ENCODE measurements at places on chromosomes 5 and 9.
A peak's percentile ranks its signal among the peaks of the same experiment; 100 is the strongest.

DNA sequence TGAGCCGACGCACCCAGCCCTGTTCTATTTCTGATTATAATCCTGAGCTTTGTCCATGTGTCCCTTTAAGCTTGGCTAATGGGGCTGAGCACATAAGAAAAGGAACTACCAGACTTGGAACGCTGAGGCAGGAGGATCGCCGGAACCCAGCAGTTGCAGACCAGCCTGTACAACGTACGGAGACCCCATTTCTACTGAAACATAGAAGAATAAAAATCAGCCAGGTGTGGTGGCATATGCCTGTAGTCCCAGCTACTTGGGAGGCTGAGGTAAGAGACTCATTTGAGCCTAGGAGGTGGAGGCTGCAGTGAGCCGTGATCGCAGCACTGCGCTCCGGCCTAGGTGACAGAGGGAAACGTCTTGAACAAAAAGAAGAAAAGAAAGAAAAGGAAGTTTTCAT, 22.3 kb downstream of the TRIM7 start:
- no peak for DNase-seq

- no peak for DNase-seq
Measured at GRCh38 chr9:7011395-7012067, 253.8 kb downstream of the KDM4C start.

DNA sequence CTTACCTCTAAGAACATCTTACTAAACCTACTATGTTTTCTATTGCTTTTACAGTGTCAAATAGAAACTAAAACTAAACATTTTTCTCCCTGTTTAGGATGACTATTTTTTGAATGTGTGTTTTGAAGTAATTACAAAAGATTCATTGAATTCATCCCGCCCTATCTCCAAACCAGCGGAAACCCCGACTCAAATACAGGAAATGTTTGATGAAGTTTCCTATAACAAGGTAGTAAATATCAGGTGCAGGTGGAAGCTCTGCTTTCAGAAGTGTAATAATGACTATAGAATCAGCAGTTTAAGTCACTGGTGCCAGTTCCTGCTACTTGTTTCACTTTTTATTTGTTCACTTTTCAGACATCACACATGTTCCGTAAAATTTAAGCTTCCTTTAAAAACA, 20.0 kb downstream of the ERAP2 start:
- no peak for DNase-seq

DNA sequence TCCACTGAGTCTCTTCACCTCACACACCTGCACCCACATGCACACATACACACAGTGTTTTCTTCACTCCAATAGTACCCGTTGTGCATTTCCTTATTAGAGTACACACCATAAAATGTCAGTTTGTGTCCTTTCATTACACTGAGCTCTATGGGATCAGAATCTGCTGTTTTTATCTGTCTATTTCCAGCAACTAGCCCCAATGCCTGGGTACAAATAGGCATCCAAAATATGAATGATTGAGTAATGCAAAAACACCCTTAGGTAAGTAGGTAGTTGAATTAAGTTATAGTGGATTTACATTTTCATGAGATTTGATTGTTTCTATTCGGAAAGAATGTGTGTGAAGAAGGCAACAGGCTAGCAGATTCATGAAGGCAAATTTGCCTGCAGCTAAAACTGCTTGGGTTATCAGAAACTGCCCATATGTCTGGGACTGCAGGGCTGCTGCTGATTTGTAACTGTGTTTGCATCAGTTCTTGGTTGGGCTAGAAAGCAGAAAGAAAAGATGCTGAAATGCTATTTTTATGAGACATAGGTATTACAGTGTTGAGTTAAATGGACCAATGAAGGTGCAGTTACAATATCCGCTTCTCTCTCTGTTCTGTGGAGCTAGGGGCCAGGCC, 26.9 kb downstream of the PPP3R2 start:
- no peak for DNase-seq

- no peak for DNase-seq
Measured at GRCh38 chr5:147552897-147553296, 43.0 kb upstream of the DPYSL3 start.

- no peak for DNase-seq
Measured at GRCh38 chr9:22682536-22682935, 235.9 kb downstream of the DMRTA1 start.

DNA sequence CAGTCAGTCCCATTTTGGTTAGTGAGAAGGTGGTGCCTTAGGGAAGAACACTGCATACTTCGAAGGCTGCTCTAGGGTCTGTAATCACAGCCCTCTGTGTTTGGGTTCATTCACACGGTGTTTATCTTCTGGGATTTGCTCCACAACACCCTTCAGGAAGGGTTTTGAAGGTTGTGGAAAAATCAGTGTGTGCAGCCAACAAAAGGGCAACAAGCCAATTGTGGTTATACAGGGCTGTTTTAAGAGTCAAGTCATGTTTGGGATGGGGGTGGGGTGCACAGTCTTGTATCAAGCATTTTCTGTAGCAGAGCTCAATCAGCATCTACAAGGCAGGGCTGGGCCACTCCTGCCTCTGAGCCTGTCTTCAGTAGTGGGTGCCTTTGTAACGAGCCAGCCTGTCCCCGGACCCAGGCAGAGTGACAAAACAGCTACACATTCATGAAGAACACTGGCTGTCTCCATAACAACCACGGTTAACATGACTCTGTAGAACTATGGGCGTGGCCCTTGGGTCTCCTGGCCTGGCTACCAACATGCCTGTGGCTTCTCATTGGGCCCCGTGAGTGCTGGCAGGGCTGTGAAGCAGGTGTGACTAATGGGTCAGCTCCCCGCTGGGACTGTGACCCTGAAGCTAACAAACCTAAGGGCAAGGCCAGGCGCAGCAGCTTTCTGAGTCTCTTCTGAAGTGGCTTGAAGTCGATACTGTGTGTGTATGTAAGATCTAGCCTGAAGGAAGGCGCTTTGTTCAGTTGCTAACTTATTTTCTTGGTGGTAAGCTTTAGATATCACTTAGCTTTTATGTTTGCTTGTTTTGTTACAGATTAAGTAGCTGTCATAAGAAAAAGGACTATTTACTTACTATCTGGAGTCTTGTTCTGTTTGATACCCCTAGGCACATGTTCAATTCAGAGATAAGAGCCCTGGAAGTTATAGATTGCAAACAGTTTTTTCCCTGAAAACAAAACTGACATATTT, 27.9 kb upstream of the GOLM1 start:
- DNase-seq, result peak; percentile 31

DNA sequence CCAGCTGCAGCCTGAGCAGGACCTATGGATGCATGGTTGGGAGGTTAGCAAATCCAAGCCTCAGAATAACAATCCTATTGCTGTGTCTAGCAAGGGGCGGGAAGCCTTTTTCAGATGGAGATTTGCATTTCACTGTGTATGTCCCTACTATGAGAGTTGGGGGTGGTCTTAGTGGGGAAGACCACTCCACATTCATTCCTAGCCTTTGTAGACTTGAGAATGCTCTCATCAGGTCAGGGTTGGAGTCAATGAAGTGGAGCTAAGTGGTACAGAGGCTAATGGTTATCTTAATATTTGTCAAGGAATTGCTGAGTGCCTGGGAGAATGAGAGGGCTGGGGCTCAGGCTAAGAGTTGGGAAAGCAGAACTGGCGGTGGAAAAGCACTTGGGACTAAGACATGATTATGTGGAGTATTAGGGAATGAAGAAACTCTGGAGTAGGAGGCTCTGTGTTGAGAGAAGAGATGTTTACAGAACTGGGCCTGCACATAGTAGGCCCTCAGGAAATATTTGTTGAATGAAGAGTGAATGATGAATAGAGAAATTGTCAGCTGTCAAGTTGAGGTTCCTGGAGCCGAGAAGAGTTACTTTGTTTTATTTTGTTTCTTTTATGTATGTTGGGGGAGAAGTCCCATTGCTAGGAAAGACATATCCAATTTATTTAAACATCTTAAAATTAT, 175.5 kb upstream of the SPRY4 start:
- no peak for DNase-seq

GRCh38 chr5:1008451-1009358, at the start of gene NKD2:
NKD2 (plus strand) TSS chr5:1008802; CDS start chr5:1009058, 256 bp downstream.
- no peak for DNase-seq

DNA sequence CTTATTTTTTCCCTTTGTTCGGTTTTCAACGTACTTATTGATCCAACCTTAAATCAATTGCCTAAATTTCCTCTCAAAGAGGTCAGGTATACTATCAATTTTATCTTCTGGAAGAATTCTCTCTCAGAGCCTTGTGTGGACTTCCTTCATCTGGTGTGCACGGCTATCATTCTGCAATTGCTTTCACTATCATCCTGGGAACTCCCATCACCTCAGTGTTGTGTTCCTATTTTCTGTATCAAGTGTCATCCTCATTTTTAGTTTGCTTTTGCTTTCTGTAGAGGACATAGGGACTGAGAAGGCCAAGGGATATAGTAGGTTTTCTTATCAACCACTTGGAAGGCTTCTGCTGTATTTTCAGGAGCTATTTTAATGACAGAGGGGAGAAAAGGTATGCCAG, 11.3 kb downstream of the STOM start:
- no peak for DNase-seq

- no peak for DNase-seq
Measured at GRCh38 chr5:56247592-56247991, 14.5 kb upstream of the ANKRD55 start.

DNA sequence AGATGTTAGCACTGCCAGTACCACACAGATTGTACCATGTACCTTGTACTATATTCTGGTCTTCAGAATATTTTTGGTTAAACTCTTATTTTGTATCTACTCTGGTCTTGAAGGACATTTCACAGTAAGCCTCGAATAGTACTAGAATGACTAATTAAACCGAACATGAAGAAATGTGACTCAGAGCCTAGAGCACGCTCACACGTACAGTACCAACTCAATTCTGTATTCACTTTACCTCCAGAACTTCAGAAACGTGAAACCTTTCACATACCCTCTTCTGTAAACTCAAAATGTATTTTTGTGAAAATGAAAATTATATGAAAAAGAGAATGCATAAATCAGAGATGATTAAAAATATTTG, 112.8 kb downstream of the MVB12B start:
- peak; percentile 26 for DNase-seq

DNA sequence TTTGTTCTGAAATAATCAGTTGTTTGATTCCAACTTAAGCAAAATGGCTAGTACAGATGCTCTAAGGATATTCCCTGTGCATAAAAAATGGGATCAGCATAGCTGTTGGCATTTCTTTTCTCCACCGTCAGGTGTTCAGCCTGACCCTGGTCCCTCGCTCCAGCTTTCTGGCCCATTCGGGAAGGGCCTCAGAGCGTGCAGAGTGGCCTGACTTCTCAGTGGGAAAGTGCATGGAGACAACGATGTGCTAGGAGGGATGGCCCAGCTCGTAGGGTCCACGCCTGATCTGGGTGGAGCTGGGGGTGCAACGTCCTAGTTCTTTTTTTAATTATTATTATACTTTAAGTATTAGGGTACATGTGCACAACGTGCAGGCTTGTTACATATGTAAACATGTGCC, 319.1 kb upstream of the IRX4 start:
- DNase-seq, result no peak

DNA sequence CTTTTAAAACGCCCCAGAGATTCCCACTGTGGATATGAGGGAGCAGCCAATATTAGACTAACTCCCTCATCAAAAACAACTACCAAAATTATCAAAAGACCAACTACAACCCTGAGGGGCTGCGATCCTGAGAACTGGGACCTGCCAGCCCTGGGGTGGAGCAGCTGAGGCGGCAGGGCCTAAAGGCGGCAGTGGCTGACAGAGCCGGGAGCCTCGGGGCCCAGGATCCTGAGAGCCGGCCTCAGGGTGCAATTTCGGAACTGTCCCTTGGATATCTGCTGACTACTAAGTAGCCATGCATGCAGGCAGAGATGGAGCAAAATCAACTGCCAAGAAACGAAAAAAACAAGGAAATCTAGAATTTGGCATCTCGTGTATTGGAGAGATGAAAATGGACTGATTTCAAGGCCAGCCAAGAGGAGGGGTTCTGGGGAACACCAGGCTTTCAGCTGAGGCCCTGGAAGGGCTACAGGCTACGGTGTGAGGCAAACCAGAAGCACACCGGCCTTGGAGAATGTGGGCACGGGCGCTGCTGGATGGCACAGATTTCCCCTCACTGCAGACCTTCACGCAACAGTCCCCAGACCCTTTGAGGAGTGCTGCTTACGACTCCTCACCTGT, 63.6 kb upstream of the UBAC1 start:
- DNase-seq, result no peak

DNA sequence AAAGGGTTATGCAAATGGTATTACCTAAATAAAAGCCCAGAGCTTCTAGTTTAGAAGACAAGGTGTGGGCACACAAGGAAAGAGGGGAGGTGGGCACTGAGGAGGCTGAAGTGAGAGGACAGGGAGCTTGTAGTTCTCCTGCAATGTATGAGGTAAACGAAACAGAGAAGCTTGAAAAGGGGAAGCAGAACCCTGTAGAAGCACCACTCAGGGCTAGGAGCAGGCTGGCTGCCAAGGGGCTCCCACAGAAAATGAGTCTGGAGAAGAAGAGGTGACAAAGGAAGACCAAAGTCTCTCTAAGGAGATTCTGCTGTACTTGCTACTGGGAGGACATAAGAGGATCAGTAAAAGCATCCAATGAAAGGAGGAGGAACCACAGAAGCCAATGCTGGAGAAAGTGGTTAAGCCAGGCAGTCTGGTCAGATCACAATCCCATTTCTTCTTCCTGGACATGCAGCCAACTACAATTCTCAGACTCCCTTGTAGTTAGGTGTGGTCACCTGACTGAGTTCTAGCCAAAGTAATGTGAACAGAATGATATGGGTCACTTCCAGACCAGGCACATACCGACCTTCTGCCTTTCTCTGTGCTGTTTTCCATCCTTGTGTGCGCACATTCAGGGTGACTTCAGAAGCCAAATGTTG, 174.5 kb upstream of the MAP3K1 start:
- DNase-seq, result no peak

DNA sequence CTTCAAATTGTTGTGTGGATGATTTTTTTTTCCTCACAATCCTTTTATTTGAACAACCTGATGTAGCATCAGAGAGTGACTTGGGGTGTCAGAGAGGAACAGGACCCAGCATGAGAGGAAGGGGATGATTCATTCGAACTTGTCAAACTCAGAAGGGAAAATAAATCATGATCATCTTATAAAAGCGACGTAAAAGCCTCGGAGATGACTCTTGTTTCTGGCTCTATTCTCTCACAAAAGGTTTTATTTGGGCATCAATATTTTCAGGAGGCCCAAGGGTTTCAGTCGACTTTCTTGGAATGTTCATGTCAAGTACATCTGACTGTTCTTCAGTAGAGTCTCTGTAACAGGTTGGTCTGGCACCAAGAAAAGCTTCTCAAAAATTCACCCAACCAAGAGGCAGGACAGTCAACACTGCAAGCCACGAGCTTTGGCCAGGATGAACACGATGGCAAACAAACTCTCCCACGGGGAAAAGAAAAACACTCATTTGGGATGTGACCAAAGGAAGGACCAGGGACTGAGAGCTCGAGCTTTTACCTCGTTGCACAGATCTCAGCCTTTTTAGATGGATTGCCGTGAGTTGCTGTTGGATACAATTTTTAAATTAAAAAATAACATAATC, 55.1 kb downstream of the ANKH start:
- no peak for DNase-seq

All from amniotic stem cell (primary cell).